Activated effector memory CD4-positive, alpha-beta T cell treated with Interleukin-2 at 50 U/mL for 16 hours (primary cell): ENCODE measurements at places on chromosomes 4 and X.

GRCh38 chr4:136637071-136637777 lies 895.1 kb downstream of the PCDH18 start:
- DNase-seq, result no peak

DNA sequence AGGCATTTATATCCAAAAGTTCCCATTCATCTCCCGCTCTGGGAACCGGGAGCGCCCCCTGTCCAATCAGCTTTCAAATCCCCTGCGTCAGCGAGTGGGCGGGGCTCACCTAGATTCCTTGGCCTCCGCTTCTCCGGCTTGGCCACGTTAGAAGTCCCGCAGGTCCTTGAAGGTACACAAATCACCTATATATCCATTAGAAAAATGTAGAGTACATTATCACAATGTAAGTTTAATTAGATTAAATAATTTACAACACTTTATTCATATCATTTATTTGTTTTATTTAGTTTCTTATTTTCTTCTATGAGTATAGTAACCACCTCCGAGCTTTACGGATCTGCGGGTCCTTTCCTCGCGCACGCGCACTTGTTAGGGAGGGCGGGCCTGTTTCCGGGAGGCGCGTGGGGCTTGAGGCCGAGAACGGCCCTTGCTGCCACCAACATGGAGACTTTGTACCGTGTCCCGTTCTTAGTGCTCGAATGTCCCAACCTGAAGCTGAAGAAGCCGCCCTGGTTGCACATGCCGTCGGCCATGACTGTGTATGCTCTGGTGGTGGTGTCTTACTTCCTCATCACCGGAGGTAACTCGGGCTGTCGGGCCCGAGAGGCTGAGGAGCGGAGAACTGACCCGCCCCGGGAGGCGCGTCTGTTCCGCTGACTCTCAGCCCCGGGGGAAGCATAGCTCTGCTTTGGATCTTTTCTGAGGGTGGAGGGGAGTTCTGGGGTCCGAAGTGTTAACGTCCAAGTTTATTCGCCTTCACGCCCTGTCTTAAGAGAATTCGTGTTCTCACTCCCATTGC lies at the start of gene OSTC:
OSTC (plus strand) TSS at position 388 of the 802 bp plus-strand sequence; CDS start at position 445, 57 bp downstream.
- peak; percentile 86 for DNase-seq

- DNase-seq, result no peak
Observed at GRCh38 chr4:177281351-177281909, 28.2 kb upstream of the NEIL3 start.

DNA sequence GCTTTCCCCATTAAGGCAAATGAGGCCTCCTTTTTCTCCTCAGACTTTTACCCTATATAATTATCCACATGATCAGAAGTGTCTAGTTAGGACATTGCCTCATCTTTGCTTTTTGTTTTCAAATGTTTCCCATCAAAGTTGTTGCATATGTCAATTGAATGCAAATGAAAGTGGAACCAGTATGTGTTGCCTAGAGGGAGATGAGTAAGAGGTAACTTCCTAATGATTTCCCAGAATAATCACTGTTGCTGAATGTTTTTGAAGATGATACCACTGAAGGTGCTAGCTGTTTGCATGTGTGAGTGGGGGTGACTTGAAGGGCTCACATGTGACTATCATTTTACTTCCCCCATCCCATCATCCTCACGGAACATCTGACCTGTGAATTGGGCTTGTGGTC lies 33.9 kb downstream of the PAK3 start:
- no peak for DNase-seq

DNA sequence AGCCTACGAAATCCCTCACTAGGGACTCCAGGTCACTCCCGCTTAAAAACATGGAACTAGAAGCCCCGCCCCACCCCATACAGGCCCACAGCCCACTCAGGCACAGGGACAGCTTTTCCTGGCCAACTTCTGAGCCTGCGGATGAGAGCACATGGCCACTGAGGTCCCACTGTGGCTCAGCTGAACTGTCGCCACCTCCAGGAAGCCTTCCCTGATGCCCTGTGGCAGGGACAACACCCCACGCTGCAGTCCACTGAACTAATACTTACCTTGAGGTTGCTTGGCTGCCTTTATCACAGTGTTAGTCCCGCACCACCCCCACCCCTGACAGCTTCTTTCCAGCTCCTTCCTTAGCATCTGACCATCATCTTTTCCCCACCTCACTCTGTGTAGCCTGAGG lies 39.3 kb upstream of the MAN2B2 start:
- no peak for DNase-seq

DNA sequence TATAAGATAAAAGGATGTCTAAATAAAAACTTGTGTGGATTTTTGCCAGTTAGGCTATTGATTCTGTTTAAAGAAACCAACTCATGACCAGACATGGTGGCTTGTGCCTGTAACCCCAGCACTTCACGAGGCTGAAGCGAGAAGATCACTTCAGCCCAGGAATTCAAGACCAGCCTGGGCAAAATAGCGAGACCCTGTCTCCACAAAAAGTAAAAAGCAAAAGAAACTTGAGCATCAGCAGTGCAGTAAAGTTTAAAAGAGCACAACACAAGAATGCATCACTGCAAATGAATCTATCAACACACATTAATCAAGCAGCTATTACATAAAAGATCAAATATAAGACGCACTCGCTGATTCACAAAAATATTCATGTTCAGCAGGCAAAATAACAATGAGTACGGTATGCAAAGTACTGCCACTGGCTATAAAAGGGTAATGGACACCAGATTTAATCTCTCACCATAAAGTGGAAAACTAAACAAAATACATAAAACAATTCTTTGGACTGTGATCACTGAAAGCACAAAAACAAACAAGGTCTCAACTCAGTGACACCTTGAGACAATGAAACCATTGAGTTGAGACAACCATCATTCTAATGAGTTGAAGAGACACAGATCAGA lies 41.3 kb downstream of the LRBA start:
- no peak for DNase-seq

- no peak for DNase-seq
Observed at GRCh38 chr4:26161030-26161824, 159.6 kb upstream of the RBPJ start.

DNA sequence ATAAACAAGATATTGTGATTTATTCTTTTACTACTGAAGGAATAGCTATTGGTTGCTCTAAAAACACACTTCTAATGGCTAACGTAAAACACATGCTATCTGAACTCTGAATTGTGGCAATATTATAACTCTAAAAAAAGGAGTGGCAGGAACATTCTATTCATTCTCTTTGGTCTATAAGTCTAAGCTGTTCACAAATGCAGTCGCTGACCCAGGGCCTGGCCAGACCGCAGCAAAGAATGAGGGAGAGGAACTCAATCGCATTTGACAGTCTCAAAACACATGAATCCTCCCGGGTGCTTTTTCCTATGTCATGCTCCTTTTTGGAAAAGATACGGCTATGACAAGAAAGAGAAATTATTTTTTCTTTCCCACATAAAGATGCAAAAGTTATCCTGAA lies 651.6 kb upstream of the PITX2 start:
- DNase-seq, result no peak

- no peak for DNase-seq
Observed at GRCh38 chr4:122091836-122092405, 60.2 kb upstream of the BLTP1 start.

- no peak for DNase-seq
Observed at GRCh38 chrX:154468217-154468616, 10.1 kb downstream of the PLXNA3 start.

GRCh38 chrX:10893366-10893765 lies 217.8 kb upstream of the HCCS start:
- DNase-seq, result no peak

GRCh38 chr4:120692964-120693363 lies 229.6 kb downstream of the PRDM5 start:
- DNase-seq, result no peak

DNA sequence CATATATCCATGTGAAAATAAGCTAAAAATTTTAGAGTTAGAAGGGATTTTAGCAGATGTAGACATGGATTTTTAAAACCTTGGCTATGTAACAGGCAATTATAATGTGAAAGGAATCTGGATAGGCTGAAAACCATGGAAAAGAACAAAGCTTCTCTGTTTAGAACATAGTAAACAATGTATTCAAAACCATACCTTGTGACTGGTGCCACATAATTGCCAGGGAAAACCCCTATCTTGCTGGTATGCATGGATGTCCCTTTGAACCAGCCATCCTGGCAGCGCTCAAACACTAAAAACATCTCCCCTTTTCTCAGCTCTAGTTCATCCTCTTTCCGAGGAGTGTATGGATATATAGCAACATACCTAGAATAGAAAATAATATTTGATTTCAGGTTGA lies 110.6 kb upstream of the CBR4 start:
- DNase-seq, result no peak

GRCh38 chr4:33714971-33715370 lies 2529.3 kb downstream of the ARAP2 start:
- DNase-seq, result no peak

- no peak for DNase-seq
Observed at GRCh38 chr4:48557478-48557877, 67.4 kb downstream of the ZAR1 start.

GRCh38 chrX:47214435-47215077 lies 3.9 kb upstream of the CDK16 start:
- DNase-seq, result no peak

- DNase-seq, result no peak
Observed at GRCh38 chr4:112170451-112170993, 25.3 kb downstream of the FAM241A start.

DNA sequence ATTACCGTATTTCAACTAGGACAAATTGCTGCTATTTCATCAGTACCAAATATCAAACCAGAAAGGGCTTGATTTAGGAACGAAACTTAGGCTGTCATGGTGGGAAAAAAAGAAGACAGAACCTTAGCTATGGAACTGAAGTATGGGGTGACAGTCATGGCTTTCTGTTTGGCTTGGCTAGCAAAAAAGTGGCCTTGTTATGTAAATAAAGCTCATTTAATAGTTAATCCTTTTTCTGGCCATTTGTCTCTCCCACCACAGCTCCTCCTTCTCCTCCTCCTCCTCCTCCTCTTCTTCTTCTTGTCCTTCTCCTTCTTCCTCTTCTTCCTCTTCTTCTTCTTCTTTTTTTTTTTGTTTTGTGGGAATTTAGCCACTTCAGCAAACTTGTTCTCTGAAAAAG lies 434.7 kb upstream of the NDST4 start:
- DNase-seq, result no peak

GRCh38 chr4:79325864-79326328 lies at the start of gene NAA11:
Gene NAA11, minus strand, starts transcription at chr4:79326061. Its CDS starts 184 bp downstream, at chr4:79325877.
- DNase-seq, result no peak

DNA sequence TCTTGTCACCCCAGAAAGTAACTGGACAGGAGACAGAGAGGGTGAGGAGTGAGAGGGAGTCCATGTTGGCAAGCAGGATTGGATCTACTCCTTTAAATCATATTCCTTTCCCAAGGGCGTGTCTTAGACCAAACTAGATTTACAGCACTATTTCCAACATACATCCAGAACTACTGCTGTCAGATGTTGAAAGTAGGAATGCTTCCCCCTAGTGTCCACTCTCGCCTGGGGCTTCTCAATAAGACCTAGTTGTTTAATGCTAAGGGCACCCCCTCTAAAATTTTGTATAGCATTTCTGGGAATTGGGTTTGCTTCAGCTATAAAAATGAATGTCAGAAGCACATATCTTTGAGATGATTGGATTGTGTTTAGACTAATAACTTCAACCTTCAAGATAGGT lies 13.3 kb downstream of the OFD1 start:
- no peak for DNase-seq

DNA sequence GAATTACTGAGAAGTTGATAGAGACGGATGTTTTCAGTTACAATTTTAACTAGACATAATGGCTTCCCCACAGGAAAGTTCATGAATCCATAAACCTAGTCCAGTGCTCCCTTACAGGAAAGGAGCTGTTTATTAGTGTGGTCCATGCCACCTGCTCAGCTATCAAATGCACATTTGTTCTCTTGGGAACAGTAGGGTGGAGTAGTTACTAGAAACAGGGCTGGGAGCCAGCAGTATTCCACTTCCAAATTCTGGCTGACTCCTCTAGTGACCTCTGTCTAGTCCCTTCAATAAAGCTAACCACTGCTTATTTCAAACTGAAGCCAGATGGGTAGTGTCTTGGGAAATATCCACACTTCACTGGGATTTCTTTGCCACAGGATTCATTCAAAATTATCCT lies 88.4 kb upstream of the TLL1 start:
- no peak for DNase-seq

DNA sequence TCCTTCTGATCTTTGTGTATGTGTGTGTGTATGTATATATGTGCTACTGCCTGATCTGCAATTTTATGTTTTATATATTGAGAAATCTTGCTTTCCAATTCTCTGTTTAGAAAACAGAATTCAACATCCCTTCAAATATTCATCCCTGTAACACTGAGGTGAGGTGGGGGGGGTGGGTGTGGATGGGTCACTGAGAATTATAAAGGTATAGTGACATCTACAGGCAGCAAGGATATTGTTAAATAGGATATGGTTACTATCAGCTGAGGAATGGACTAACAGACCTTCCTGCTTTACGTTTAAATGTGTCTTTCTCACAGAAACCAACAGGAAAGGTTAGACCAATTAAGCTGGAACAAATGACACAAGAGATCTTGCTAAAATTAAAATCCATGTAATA lies 19.0 kb upstream of the MAGEB2 start:
- no peak for DNase-seq

GRCh38 chrX:119486745-119487144 lies 18.5 kb downstream of the SLC25A5 start:
- no peak for DNase-seq

- no peak for DNase-seq
Observed at GRCh38 chr4:139684351-139684750, 18.7 kb downstream of the MGST2 start.

DNA sequence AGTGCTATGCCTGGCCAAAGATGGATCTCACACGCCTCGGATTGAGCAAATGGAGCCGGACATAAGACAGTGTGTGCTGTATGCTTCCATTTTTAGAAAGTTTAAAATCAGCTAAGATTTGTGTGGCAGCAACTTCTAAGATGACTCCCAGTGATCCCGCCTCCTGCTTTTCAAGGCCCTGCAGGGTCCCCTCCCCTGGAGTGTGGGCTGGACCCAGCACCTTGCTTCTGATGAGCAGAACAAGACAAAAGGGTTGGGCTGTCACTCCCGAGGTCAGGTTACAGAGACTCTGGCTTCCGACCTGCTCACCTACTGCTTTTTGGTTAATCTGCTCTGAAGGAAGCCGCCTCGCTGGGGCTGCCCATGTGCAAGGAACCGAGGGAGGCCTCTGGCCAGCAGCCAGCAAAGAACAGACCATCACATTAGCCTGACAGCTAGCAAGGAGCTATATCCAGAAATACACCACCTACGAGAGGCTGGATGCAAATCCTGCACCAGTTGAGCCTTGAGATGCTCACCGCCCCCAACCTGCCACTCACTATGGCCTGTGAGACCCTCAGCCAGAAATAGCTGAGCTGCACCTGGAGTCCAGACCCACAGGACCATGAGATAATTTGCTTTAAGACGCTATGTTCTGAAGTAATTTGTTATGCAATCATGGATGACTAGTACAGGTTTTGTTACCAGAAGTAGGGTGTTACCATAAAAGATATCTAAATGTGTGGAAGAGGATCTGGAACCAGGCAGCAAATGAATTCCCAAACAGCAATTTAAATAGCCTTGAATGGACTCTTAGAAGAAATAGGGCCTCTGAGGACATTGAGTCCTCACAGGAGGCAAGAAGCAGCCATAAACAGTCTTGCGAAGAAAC lies 47.6 kb downstream of the CRMP1 start:
- DNase-seq, result no peak
